ENCODE measurements at places on chromosomes 1 and 21.

DNA sequence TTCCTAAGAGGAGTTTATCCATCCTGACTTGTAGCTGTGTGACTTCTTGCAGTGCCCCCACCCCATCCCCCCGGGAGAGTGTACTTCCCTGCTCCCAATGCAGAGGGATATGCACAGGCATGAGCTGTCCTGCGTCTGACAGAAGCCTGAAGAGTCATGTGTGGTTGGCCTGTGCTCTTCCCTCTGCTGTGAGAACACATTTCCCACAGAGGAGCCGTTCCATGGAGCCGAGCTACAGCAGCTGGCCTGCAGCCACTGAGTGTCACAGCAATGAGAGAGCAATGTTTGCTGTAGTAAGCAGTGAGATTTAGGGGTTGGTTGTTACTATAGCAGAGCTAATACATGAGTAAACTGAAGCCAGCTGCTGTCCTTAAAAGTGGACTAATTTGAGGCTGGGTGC, 22.0 kb downstream of the PARS2 start:
- no peak for DNase-seq

DNA sequence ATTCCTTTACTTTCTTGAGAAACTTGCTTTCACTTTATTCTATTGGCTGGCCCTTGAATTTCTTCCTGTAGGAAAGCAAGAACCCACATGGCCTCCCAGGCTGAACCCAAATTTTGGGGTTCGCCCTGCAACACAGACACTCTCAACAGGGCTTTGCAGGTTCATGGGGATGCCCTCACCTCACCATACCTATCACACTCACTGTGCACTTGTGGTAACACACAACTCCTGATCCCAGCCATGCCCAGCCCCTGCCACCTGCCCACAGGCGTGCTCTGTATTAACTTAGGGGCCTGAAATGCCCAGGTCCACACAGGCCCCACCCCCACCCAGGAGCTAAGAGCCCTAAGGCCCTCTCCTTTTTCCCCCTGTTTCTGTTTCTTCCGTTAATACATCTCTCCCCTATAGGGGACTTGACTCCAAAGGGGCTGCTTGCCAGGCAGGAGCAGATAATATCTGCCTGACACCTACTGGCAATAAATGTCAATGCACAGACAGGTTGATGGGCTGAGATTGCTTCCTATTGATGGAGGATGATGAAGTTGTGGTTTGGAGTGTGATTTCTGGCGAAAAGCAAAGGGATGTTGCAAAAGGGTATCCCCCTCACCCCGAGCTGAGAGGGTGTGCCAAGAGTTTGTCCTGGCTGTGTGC, 171.5 kb downstream of the AJAP1 start:
- DNase-seq: no peak

GRCh38 chr1:111474521-111474920, 737 bp downstream of the C1orf162 start:
- no peak for DNase-seq

- DNase-seq: no peak
Observed at GRCh38 chr1:37035796-37036666, 1.7 kb upstream of the GRIK3 start.

GRCh38 chr1:152096931-152097330, 8.1 kb upstream of the TCHHL1 start:
- no peak for DNase-seq

DNA sequence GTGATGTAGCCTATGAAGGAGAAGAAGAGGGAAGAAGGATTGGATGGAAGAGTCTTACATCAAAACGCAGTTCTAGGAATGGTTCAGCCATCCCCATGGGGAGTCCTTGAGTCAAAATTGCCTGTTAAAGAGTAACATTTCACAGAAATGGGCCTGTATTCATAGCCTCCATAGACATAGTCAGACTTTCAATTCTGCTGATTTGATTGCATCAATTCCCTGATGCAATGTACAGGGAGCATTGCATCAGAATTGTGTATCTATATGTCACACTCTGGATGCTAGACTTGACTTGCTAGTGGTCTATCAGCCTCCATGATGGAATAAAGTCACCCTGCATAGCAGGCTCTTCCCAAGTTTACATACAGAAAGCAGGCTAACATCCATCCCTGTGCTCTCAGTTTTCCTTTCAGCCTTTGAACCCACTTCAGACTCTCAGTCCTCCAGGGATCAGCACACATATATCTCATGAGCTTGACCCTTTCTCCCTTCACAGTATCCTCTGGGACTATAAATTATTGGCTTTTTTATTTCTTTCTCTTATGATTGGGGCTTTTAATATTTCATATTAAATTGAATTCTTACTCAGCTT, 1111.7 kb upstream of the B3GALT2 start:
- DNase-seq: no peak

DNA sequence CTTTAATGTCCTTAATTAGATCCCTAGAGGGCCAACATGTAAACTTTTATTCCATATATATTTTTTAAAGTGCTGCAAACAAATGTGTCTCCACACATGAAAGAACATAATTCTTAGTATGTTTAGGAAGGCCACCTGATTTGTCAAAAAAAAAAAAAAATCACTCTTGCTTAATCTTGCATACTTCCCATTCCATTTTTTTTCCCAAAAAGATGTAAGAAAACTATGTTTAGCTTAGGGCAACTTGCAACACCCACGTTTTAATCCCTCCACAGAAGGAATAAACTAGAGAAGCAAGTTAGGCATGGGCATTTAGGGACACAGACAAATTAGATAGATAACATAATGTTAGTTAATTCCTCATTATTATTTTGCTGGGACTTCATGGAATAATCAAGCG, 5.6 kb downstream of the YOD1 start:
- DNase-seq: no peak

Measured in T-helper 17 cell (primary cell).